ENCODE measurements at places on chromosomes 7 and 10.

- DNase-seq = no peak
These were observed 103.9 kb downstream of the LRRC4 start for GRCh38 chr7:127927348-127927696.

DNA sequence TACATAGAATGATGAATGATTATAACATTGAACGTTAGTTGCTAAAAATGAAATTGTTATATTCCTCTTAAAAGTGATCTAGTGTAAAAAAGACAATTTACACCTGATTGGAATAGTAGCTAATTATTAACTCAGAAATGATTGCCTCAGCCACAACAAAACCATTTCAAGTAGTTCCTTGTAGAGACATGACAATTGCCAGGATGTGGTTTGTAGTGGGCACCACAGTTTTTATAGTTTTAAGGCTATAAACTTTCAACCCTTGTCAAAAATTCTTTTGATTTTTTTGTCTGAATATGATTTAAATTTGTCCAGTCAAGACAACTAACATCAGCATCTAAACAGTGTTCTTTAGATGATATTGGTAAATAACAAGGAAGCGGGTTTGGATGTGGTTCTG, 145.2 kb downstream of the SUGCT start:
- no peak for DNase-seq

- DNase-seq = peak; percentile 58
These were observed 61.9 kb downstream of the MKI67 start for GRCh38 chr10:128064108-128064969.

- no peak for DNase-seq
These were observed 55.7 kb upstream of the EXOC6 start for GRCh38 chr10:92792661-92793060.

- no peak for DNase-seq
These were observed 243.1 kb downstream of the INHBA start for GRCh38 chr7:41459623-41460261.

DNA sequence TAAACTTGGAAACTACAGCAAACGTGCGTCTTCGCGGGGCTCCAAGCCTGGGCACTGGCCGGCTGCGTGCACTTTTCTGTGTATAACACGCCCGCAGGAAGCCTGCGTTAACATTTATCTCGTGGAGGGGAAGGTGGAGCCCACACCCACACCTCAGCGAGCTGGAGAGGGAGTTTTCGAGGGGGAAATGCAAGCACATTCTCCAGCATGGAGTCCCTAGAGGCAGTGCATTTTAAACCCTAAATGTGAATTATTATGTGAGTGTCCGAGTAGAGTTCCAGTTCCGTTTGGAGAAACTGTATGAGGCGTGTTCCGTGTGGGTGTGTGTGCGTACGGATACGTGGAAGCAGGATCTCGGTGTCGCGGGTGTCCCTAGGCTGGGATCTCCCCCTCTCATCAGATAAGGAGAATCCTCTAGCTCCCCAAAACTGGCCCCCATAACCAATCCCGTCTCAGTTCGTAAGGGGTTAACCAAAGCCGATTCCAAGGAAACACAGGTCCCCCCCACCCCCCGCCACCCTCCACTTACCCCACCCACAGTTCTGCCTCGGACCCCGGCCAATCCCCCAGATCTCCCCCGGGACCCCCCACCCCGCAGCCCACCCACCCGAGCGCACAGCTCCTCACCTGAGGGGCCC, 403 bp downstream of the CDK6 start:
- no peak for DNase-seq

Measured in activated naive CD8-positive, alpha-beta T cell treated with anti-CD3 and anti-CD28 coated beads, Interleukin-2, amount 50 U/mL, for 16 hours (primary cell).